NCI-H226 (cell line): ENCODE measurements at places on chromosomes 3 and 15.

DNA sequence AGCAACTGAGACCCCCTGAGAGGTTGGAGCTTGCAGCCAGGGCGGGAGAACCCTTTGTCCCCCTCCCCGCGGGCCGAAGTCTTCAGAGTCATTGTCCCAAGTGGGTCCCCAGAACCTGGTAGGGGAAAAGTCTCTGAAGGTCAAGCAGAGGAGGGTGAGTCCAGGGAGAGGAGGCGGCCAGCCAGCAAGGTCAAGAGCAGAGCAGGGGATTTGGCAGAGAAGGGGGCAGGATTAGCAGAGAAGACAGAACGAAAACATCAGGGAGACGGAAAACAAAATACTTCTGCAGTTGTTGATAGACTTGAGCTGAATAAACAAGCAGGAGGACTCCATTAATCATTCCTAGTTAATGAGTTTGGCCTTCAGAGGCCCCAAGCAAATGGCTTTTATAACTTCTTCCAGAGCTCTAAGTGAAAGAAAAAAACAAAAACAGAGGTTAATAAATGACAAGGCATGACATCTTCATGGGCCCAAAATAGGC, 66.7 kb downstream of the GRIP2 start:
- DNase-seq, result no peak

- no peak for DNase-seq
Measured at GRCh38 chr3:4845882-4846281, 133.4 kb upstream of the BHLHE40 start.

- no peak for DNase-seq
Measured at GRCh38 chr3:129952556-129953355, 21.8 kb upstream of the TRH start.

DNA sequence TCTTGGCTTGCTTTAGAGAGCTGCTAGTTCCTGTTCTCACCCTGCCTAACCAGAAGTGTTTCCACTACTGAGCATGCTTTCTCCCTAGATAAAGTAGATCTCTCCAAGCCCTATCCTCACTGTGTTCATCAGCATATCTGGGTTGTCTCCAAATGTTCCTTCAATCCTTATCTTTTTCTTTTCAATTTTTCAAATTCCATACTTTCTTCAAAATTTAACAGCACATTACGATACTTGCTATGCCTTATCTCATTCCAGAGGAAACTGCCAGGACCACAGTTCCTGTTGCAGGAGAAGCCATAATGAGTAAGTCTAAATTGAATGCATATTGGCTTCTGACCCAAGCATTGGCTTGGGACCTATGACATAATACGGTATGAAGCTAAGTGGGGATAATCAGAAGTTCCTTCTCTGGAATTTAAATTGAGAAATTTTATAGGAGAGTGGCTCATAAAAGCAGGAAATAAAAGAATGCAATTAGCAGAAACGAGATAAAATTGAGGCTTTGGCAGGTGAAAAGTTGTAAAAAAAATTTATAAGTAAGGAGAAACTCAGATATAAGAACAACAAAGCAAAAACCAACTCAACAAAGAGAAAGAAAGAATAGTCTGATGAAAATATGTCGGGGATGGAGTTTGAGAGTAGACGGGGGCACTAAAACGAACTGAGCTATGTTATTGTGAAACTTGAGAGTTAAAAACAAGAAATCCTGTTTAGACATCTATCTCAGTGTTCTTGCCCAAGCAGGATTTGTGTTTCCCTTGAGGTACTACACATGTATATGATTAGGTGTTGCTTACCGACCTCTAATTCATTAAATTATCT, 631.7 kb upstream of the CCDC54 start:
- DNase-seq, result peak; percentile 91

DNA sequence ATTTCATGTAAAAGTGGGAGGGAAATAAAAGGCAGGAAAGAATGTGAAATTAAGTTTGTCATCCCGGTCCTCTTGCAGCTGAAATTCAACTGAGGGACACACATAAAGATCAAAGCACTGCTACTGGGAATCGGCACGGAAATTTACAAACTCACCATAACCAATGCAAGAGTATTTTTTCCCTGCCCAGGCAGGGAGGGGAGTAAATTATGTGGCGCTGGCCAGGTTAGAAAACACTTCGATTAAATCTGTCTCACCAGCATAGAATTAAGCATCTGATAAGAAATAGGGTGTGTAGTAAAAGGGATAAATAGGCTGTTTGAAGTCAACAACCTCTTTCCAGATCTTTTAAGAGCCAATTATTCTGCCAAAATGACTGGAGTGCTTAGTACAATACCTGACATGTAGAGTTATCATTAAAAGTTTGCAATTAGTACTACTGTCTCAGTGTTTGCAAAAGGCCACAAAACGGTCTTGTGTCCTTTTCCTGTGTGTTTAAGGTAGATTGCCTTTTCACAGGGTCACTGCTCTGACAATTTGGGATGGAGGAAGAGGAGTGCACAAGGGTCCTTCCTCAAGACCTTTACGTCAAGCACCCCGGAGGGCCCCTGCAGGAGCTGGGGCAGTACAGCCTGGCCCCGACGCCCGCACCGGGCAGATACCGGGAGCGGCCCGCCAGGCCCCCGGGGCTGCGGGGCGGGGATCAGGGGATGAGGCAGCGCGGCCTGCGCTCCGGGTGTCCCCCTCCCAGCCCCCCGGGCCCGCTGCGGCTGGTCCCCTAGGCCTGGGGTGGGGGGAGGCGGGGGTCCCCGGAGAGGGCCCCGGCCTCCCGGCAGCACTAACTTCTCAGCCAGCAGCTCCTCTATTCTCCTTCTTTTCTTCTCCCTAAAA, 651 bp downstream of the UBA3 start:
- DNase-seq, result no peak

DNA sequence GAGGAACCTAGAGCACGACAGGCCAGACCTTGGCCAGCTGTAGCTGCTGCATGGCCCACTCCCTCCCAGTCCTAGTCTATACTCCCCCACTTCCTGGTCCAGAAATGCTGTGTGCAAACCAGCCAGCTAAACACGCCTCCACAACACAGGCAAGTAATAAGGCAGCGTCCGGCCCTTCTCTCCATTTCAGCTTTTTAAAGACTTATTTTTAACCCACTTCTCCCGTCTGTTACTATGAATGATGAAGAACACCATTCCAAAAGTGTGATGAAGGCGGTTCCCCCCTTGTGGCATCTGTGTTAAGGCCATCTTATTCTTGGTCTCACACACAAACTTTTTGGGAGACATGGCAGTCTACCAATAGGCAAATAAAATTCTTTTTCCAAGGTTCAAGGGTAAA, 164.1 kb upstream of the CHRNA7 start:
- DNase-seq, result no peak

- DNase-seq, result no peak
Measured at GRCh38 chr3:144109944-144110343, 138.3 kb downstream of the DIPK2A start.

DNA sequence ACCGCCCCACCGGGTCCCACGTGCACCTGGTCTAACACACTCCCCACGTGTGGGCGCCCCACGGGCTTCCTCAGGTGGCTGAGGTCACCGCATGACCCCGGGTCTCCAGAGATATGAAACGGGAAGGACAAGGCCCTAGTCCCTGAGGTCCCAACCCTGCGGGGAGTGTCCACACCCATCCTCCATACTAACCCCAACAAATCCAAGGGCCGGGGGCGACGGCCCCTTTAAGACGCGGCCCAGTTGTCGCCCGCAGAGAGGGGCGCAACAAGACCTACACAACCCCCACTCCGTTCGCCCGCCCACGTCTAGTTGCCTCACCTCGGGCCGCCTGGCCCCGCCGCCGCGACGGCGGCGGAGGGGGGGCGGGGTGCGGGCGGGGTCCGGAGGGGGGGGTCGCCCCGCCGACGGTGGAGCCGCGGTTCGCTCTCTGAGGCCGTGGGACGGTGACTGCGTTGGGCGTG, 396 bp downstream of the INO80 start:
- peak; percentile 35 for DNase-seq

GRCh38 chr3:48561045-48561736, 2.4 kb downstream of the UCN2 start:
- DNase-seq, result no peak

- DNase-seq, result no peak
Measured at GRCh38 chr15:40594429-40594836, 384 bp downstream of the KNL1 start.
